NB4 (cell line): ENCODE measurements at places on chromosomes 5 and 9.

- DNase-seq = no peak
Measured at GRCh38 chr5:34791761-34792244, 47.2 kb upstream of the TTC23L start.

GRCh38 chr9:125747765-125748445, 732 bp downstream of the PBX3 start:
- peak; percentile 47 for DNase-seq

GRCh38 chr9:38387751-38388150, 4.8 kb upstream of the ALDH1B1 start:
- DNase-seq = no peak

GRCh38 chr9:36772449-36773403, 200.0 kb downstream of the MELK start:
- DNase-seq = peak; percentile 32

DNA sequence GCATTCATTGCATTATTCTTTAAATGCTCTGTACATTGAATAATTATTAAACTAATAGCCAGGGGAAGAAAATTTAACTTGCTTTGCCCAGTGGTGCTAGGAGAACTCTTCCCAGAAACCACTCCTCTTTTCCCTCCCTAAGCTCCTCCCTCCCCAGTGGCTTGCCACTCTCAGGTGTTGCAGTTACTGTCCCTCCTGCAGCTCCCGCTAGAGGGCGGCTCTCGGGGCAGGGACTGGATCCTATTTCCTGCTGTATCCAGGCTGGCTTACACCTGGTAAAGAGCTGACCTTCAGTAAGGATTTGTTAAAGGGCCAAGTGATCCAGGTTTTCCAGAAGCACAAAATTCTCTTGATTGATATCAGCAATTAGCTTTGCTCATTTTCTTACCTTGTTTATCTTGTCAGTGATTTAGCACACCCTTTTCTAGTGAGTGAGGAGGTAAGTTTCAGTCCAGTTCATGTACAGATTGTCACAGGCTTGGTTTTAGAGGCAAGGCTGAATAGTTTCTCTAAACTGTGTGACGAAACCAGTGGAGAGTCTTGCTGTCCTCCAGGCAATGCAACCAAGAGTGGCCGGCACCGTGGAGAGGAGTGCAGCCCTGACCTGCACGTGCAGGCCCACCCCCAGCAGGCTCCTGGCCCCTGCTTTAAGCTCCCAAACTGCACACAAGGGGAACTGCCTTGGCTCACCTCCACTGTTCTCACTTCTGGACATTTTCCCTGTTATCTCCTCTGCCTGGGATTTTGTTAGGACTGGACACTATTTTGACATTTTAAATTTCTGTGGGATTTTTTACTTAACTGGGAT, 423.8 kb downstream of the SPOCK1 start:
- peak; percentile 43 for DNase-seq

- no peak for DNase-seq
Measured at GRCh38 chr5:57858905-57859304, 376.3 kb upstream of the ACTBL2 start.

GRCh38 chr5:53936481-53937352, 373.7 kb downstream of the ARL15 start:
- no peak for DNase-seq

DNA sequence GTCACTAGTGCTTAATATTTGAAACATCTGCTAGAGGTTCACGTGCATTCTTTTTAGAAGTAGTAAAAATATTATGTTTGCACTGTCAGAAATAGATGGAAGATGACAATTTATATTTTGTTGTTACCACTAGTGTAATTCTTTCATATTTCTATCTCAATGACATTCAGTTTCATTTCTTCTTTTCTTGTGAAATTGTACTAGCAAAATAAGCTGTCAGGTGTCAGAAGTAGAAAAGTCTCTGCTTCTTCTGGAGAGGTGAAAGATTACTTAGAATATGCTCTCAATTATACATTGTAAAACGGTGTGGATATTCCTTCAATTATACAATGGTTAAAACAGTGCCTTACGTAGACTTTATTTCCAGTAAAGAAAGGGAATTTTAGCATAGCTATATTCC, 395.4 kb downstream of the CSNK1G3 start:
- DNase-seq = no peak

- DNase-seq = peak; percentile 63
Measured at GRCh38 chr9:86434039-86434726, 80.0 kb upstream of the TUT7 start.

DNA sequence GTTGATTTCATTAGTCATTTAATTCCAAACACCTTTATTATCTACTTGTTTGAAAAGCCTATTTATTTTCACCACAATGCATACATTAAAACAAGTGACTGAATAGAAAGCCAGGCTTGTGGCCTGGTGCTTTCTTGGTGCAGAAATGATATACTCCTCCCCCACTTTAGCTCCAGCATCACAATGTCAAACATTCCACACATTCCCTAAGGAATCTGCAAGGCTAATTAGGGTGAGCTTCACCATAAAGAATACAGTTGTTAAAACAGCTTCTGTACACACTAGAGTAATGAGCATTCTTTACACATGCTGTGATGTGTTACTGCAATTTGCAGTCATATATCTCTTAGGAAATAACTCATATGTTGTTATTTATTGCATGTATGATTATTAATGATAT, 705.7 kb downstream of the CETN3 start:
- DNase-seq = no peak

- DNase-seq = no peak
Measured at GRCh38 chr9:105416840-105417239, 31.0 kb upstream of the FSD1L start.

GRCh38 chr5:52564587-52564986, 223.1 kb upstream of the ITGA1 start:
- DNase-seq = no peak

DNA sequence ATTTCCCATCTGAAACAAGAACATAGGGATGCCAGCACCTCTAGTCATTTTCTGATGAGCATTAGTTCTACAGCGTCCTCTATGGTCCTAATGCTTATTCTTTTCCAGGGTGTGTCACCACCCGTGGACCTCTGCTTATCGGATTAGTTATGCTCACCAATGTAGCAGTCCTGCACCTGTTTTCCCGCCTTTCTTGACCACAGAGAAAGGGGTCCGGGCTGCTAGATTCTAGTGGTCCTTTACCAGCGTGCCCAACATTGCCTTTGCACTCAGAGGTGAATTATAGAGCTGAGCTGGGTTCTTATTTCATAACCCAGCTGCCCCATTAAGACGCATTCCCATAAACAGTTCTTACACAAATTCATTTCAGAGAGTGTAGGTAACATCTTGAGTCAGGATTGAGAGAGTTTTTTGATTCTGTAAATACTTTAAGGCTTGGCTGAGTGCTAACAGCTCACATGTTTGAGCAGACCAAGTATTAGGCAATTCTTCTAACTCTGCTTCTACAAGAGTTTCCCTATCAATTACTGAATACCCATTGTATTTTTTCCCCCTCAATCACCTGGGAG, 2205.1 kb upstream of the C9orf72 start:
- DNase-seq = no peak

DNA sequence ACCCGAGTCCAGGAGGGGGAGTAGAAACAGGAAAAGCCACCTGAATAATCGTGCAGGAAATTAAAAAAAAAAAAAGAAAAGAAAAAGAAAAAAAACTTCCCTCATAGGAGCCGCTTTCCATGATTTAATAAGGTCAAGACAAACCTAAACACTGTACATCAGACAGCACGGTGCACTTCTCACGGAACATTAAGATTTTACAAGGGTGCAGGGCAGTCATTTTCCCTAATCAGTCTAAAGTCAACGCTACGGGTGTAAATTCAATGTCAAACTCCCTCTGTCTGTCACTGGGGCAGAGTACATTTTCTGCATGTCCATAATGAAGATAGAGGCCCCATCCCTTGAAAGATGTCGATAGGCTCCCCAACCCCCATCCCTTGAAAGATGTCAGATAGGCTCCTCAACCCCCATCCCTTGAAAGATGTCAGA, 139.7 kb downstream of the TSSK1B start:
- no peak for DNase-seq

- DNase-seq = peak; percentile 4
Measured at GRCh38 chr5:90549729-90550275, 8.8 kb upstream of the ADGRV1 start.

GRCh38 chr5:148660346-148660660, 6.0 kb upstream of the HTR4 start:
- no peak for DNase-seq

DNA sequence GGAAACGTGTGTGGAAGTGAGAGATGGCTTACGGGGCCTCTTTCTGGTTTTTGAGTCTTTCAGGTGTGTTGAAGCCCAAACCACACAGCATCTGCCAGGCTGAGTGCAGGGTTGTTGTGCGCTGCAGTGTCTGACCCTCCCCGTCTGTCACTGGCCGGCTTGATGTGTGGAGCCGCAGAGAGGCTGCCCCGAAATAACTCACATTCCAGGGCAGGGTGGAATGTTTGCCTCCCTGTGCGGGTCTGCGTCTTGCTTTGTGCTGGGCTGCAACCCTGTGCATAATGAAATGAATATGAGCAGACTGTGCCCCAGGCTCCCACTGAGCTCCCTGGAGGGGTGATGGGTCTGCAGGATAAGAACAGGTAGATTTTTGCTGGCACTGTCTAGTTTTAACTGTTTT, 9.9 kb upstream of the PLEKHG4B start:
- no peak for DNase-seq

GRCh38 chr5:93583768-93584595, 960 bp downstream of the NR2F1 start:
- DNase-seq = peak; percentile 82

- peak; percentile 24 for DNase-seq
Measured at GRCh38 chr5:110590187-110590586, 136.3 kb downstream of the TMEM232 start.

GRCh38 chr9:16329671-16330113, 540.8 kb downstream of the BNC2 start:
- DNase-seq = no peak
